Effector CD4-positive, alpha-beta T cell (primary cell): ENCODE measurements at places on chromosomes 16 and 17.
A peak's percentile ranks its signal among the peaks of the same experiment; 100 is the strongest.

- DNase-seq = no peak
Observed at GRCh38 chr16:47905771-47906170, 250.0 kb downstream of the ABCC12 start.

GRCh38 chr16:106623-107324 is 28.7 kb downstream of the MPG start:
- peak; percentile 47 for DNase-seq

- DNase-seq = peak; percentile 4
Observed at GRCh38 chr17:8149419-8150193, 2.6 kb downstream of the PER1 start.

GRCh38 chr17:15266325-15267125 is 1.4 kb upstream of the PMP22 start:
- DNase-seq = no peak

DNA sequence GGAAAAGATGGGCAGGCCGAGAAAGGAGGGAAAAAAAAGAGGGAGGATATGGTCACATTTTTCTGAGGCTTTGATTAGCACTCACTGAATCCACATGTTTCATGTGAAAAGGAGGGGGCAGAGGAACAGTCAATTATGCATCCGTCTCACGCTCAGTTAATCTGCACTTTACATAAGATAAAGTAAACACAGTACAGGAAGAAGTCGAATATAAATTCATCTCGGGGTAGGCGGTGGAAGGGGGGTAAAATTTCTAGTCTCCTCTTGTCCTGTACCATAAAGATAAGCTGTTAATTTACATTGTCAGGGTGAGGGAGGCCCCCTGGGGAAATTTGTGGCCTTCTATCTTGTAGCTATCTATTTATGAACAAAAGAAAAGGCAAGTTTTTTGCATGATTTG is 73.1 kb upstream of the CES5A start:
- DNase-seq = no peak
